ENCODE measurements at places on chromosomes 11 and 22. TPM values are rescaled to one million over a fixed set of nuclear protein-coding genes. Genes with fewer than 3 reads are reported as not detected.
A peak's percentile ranks its signal among the peaks of the same experiment; 100 is the strongest.

SSTR3 gene
- total RNA-seq: 0.13 TPM

DNA sequence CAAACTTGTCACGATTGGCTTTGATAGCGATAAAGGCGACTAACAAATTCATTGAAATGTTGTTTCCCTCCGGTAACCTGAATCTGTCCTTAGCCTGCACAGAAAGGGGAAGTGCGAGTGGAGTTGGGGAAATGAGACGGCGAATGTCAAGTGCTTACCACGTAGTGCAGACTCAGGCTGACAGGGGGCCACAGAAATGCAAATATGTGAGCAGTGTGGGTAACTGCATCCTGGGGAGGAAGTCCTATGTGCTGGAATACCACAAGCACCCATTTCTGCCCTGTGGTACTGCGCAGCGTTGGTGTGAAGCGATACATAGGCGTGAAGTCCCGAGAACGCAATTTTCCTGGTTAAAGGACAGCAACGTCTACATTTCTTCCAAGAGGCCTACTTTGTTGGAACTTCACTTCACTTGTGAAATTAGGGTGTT is 869 bp upstream of the EIF4ENIF1 start:
- H3K4me1 ChIP-seq: peaks cover 13% of the 10 kb centered on the region
- peak overlapping the region; percentile 96 for H3K27ac ChIP-seq
- H3K27me3 ChIP-seq: no peaks in the 10 kb centered on the region
- H3K36me3 ChIP-seq: peaks cover under 1% of the 10 kb centered on the region

TMEM86A gene
- total RNA-seq: 7.4 TPM

- H3K4me1 ChIP-seq: peaks cover 2% of the 10 kb centered on the region
- H3K4me3 ChIP-seq: no peak overlapping the region
- H3K36me3 ChIP-seq: peaks cover 9% of the 10 kb centered on the region
- no peak for DNase-seq
These were observed 34.0 kb upstream of the TECTA start for GRCh38 chr11:121067026-121067425.

DNA sequence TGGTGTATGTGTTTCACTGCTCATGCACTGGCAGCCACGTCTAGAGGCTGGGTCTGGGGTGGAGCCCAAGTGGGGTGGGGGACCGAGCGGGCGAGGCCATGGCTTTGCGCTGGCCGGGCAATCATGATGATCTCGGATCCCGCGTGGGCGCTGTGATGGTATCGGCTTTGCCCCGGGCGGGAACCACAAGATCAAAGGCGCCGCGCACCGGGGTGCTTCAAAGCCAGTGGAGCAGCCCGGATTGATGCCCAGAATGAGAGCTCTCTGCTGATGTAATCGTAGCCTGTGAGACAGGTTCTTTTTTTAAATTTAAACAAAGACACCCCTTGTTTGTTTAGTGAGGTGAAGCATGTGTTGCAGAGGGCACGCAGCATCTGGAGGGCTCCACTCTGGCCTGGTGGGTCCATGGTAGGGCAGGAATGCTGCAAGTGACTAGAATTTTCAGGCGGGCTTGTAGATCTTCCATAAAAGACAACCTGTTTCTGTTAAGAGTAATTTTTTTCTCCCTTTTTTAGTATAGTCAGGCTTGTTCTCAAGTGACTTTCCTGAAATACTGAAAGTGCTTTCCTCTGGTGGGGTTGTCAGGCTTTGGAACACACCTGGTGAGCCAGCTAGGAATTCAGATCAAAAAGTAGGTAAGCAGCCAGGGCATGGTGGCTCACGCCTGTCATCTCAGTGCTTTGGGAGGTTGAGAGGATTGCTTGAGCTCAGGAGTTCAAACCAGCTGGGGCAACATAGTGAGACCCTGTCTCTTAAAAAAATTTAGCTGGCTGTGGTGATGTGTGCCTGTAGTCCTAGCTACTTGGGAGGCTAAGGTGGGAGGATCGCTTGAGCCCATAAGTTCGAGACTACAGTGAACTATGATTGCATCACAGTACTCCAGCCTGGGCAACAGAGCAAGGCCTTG is 40.7 kb downstream of the ZNRF3 start:
- no peak overlapping the region for H3K4me3 ChIP-seq
- peaks cover 20% of the 10 kb centered on the region for H3K4me1 ChIP-seq
- H3K27me3 ChIP-seq: no peaks in the 10 kb centered on the region
- H3K27ac ChIP-seq: peak overlapping the region; percentile 54
- DNase-seq: peak; percentile 88

DNA sequence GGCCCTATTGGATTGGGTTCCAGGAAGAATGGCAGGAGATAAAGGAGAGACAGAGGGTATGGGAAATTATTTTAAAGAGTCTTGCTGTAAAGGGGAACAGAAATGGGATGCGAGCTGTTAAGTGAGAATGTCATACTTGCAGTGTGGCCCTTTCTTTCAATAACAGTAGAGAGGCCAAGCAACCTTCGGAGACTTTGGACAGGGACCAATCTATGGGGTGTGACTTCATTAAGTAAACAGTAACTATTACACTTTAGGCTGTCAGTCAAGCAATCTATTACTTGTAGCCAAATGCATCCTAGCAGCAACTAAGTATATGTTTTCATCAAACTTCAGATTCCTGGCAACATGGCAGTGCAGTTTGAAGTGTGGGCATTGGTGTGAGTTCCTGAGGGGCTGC is 376.2 kb upstream of the LARGE1 start:
- DNase-seq: no peak
- no peak overlapping the region for H3K4me3 ChIP-seq
- H3K27me3 ChIP-seq: no peaks in the 10 kb centered on the region
- H3K36me3 ChIP-seq: no peaks in the 10 kb centered on the region

DNA sequence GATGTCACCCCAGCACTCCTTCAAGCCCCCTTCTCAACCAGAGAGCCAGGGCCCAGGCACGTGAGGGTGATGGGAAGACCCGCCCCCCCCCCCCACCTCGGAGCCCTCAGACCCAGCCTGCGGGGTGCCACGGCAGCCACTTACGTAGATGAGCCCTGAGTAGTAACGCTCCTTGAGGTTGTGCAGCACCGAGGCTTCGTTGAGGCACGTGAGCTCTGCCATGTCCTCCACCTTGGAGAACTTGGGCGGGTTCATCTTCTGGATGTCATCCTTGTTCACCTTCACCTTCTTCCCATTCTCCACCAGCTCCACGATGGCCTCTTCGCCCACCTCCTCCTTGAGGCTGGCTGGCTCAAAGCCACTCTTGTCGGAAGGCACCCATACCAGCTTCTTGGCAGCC is 39.0 kb downstream of the MYH9 start:
- no peaks in the 10 kb centered on the region for H3K27me3 ChIP-seq
- H3K27ac ChIP-seq: no peak overlapping the region
- peaks cover 37% of the 10 kb centered on the region for H3K4me1 ChIP-seq
- no peak for DNase-seq

DNA sequence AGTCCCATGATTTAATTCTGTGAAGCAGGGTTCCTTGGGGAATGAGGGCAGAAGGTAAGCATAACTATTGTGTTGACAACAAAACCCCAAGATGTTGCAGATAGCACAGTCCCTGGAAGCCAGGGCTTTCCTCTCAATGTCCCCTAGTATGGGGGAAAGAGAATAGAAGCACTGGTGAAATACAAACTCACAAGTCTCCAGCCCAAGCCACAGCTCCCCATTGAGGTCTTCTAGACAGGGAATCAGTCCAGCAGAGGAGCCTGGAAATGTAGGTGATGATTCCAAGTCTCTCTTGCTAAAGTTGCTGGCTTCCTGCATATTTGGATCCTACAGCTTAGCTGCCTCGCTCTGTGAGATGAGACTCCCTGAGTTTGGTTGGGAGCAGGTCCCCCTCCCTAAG is 31.7 kb upstream of the DRD2 start:
- H3K4me3 ChIP-seq: no peak overlapping the region
- DNase-seq: no peak
- no peaks in the 10 kb centered on the region for H3K36me3 ChIP-seq
- no peak overlapping the region for H3K27ac ChIP-seq

GRCh38 chr11:110092515-110093406 is at the start of gene ZC3H12C:
TSS of gene ZC3H12C (plus strand) at chr11:110093392. CDS start at chr11:110093412, 20 bp downstream.
- H3K27ac ChIP-seq: peak within 1 kb of the TSS; percentile 85
- H3K4me1 ChIP-seq: no peaks in the 10 kb centered on the region
- peak; percentile 92 for DNase-seq
- peak within 1 kb of the TSS; percentile 82 for H3K4me3 ChIP-seq
- no peaks in the 10 kb centered on the region for H3K27me3 ChIP-seq

BARX2 gene
- 5.2 TPM for total RNA-seq

SNX32 gene
- total RNA-seq: 1.0 TPM

- no peaks in the 10 kb centered on the region for H3K4me1 ChIP-seq
- H3K27me3 ChIP-seq: no peaks in the 10 kb centered on the region
- H3K4me3 ChIP-seq: no peak overlapping the region
These were observed 11.1 kb upstream of the MPZL2 start for GRCh38 chr11:118275176-118275575.

DNA sequence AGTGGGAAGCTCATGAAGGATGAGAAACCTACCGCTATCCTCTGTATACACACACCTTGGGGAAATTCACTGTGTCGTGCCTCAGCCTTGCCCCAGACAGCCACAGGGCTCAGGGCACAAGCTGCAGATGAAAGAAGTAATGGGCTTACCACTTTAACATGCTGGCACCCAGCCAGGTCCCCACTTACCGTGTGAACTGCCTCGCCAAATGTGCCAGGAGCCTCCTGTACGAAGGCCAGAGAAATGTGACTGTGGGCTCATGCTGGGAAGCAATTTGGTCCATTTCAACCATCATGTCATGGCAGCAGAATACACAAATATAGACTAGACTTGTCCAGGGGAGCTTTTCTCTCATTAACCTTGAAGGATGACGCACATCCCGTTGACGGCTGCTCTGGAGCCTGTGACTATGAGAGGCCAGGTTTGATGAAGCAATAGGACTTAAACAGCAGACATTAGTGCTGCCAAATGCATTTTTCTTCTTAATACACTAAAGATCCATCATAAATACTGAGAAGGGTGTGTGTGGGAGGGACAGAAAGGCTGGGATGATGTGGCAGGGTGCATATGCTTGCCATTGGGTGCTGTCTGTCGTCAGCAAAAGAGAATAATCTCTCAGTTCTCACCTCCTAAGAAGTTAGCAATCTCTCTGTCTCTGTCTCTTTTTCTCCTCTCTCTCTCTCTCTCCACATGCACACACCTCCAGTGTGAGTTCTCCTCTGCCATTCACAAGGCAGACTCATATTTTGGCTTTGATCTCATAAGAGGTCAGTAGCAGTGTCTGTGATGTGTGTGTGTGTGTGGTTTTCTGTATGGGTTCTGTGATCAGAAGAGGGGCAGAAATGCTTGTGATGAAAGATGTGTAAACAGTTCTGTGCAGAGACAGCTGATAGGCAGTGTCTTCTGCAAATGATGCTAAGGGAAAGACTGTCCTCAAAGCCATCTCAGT is 142.4 kb downstream of the KIRREL3 start:
- H3K36me3 ChIP-seq: no peaks in the 10 kb centered on the region
- DNase-seq: no peak
- H3K27ac ChIP-seq: no peak overlapping the region
- H3K27me3 ChIP-seq: no peaks in the 10 kb centered on the region

CCDC15 gene
- 1.5 TPM for total RNA-seq

OR6T1 gene
- not detected for total RNA-seq

GRCh38 chr11:72330131-72330727 is 86.3 kb upstream of the PHOX2A start:
- no peak overlapping the region for H3K27ac ChIP-seq
- no peak for DNase-seq
- no peaks in the 10 kb centered on the region for H3K27me3 ChIP-seq
- no peaks in the 10 kb centered on the region for H3K4me1 ChIP-seq
- H3K36me3 ChIP-seq: no peaks in the 10 kb centered on the region
- H3K4me3 ChIP-seq: no peak overlapping the region

GRCh38 chr22:17890892-17891291 is 116.6 kb upstream of the BID start:
- no peak overlapping the region for H3K27ac ChIP-seq
- peaks cover 3% of the 10 kb centered on the region for H3K36me3 ChIP-seq
- no peak overlapping the region for H3K4me3 ChIP-seq

DNA sequence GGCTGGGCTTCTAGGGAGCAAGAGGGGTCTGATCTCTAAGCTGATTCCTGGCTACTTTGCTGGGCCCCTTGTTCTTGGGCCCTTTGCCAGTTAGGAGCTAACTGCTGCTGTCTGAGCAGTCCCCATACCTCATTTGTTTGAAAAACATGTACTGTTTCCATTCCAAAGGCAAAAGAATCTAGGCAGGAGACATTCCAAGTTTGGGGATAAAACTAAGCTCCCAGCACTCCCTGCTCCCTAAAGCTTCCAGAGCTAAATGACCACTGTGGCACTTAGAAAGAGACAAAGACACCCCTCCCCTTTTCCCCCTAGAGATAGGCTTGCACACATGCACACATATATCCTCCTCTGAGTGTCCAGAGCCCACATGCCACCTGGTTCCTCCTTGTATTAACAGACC is 22.7 kb upstream of the RRM1 start:
- H3K4me1 ChIP-seq: no peaks in the 10 kb centered on the region
- no peak overlapping the region for H3K27ac ChIP-seq
- no peak for DNase-seq
- no peaks in the 10 kb centered on the region for H3K27me3 ChIP-seq
- no peak overlapping the region for H3K4me3 ChIP-seq

GRCh38 chr11:68904248-68904847 is 657 bp downstream of the IGHMBP2 start:
- peaks cover 14% of the 10 kb centered on the region for H3K4me1 ChIP-seq
- peak; percentile 50 for DNase-seq
- peak overlapping the region; percentile 98 for H3K4me3 ChIP-seq

DNA sequence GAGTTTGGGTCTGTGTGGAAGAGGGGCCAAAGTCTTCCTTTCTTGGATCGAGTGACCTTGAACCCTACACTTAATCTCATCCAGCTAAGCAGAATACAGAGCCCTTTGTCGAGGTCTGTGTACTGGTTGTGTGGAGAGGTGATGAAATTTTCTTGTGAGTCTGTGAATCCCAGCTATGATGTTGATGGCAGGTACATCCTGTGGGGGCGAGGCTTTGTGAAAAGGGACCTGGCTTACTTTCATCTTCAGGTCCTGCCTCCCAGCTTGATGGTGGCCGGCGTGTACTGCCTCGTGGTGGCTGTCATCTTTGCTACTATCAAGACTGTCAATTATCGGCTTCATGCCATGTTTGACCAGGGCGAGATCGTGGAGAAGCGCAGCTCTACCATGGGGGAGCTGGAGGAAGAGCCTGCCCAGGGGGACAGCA is 1.0 kb downstream of the PCNX3 start:
- H3K27me3 ChIP-seq: no peaks in the 10 kb centered on the region
- H3K4me3 ChIP-seq: peak overlapping the region; percentile 76
- DNase-seq: no peak
- peaks cover 12% of the 10 kb centered on the region for H3K36me3 ChIP-seq
- H3K27ac ChIP-seq: no peak overlapping the region

APOBEC3B gene
- 2.7 TPM for total RNA-seq

- no peaks in the 10 kb centered on the region for H3K27me3 ChIP-seq
- no peak overlapping the region for H3K4me3 ChIP-seq
- H3K36me3 ChIP-seq: peaks cover 53% of the 10 kb centered on the region
- no peak overlapping the region for H3K27ac ChIP-seq
- H3K4me1 ChIP-seq: no peaks in the 10 kb centered on the region
- DNase-seq: no peak
These were observed 76.8 kb downstream of the C11orf58 start for GRCh38 chr11:16815047-16815767.

GRCh38 chr11:209275-210121 is 2.0 kb downstream of the RIC8A start:
- H3K4me1 ChIP-seq: peaks cover 17% of the 10 kb centered on the region
- DNase-seq: peak; percentile 84
- peak overlapping the region; percentile 67 for H3K4me3 ChIP-seq
- peaks cover 53% of the 10 kb centered on the region for H3K36me3 ChIP-seq
- H3K27me3 ChIP-seq: no peaks in the 10 kb centered on the region
- no peak overlapping the region for H3K27ac ChIP-seq

All from kidney (tissue), 22 donors.